ENCODE measurements at places on chromosomes 7 and 10.

- DNase-seq = no peak
These were observed 594 bp upstream of the RP9 start for GRCh38 chr7:33109758-33110238.

- no peak for DNase-seq
These were observed 5.0 kb upstream of the TNRC18 start for GRCh38 chr7:5428478-5429252.

DNA sequence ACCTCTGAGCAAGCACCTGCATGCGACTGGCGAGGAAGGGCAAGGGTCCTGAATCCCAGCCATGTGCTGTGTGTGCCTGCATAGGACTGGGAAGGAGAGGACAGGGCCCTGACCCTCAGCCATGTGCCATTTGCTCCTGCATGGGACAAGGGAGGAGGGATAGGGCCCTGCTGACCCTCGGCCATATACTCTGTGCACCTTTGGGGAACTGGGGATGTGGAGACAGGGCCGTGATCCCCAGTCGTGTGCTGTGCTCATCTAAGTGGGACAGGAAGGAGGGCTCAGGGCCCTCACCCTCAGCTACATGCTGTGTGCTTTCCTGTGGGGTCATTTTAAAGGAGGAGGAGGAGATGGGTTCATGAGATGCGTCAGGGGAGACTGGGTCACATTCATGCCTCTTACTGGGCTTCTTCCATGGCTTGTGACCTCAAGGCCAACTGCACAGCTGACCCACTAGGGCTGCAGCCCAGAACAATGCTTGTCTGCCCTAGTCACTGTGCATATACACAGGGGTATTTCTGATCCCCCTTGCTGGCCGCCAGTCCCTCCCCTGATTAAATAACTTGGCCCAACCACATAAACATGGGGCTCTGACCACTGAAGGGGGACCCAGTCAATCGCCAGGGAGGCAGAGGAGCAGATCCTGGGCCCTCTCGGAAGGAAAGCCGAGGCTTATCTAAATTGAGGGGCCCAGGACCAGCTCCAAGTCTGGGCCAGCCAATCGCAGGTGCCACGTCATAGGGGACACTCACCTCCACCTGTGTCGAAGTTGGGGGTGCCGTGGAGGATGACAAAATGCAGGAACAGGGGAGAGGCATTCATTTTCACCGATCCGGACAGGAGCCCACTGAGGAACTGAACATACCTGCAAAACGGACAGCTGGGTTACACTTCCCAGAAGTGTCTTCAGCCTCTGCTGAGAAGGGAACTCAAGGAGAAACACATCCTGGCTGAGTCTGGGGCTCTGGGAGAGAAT lies 167.3 kb downstream of the TNS3 start:
- DNase-seq = no peak

- DNase-seq = no peak
These were observed 93.3 kb downstream of the SORCS3 start for GRCh38 chr10:104734433-104734832.

DNA sequence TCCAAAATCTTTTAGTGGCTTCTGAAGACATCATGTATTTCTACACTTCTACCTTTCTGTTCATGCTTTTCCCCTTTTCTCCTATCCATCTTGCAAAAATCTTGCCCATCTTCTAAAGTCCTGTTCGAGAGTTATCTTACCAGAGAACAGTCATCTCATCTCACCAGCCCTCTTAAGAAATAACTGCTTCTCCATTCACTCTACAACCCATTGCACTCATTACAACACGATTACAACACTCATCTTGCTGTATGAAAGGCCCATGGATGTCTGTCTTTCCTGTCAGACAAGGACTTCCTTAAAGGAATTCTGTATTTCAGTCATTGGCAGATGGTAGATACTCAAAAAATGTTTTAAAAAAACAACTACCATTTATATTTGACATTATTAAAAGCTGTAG lies 30.8 kb downstream of the ZNF438 start:
- DNase-seq = no peak

DNA sequence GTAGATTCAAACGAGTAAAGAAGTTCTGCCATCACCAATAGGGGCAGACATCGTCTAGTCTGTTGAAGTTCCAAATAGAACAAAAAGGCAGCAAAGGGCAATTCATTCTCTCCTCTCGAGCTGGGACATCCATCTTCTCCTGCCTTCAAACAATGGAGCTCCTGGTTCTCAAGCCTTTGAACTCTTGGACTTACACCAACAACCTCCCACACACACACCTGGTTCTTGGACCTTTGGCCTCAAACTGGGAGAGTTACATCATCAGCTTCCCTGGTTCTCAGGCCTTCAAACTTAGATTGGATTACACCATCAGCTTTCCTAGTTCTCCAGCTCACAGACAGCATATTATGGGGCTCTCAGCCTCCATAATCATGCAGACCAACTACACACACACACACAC lies 9.8 kb upstream of the GIMAP5 start:
- no peak for DNase-seq

GRCh38 chr7:88566162-88566729 lies 193.3 kb upstream of the ZNF804B start:
- no peak for DNase-seq

GRCh38 chr10:12634621-12634931 lies 285.2 kb downstream of the CAMK1D start:
- no peak for DNase-seq

DNA sequence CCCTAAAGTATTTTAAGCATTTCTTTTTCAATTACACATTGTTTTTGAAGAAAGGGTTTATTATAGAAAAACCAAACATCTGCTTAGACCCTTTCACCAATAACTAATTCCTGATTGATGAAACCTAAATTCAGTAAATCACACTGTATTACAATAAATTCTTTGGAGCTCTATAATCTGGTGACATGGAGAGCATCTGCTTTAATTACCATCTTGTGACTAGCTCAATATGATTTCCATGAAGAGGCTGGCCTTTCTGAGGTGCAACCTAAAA lies 9.7 kb downstream of the HYCC1 start:
- no peak for DNase-seq
